ENCODE measurements at places on chromosomes 4 and X. TPM values are rescaled to one million over a fixed set of nuclear protein-coding genes. Genes with fewer than 3 reads are reported as not detected.

POU4F2 gene
- total RNA-seq: not detected

DNA sequence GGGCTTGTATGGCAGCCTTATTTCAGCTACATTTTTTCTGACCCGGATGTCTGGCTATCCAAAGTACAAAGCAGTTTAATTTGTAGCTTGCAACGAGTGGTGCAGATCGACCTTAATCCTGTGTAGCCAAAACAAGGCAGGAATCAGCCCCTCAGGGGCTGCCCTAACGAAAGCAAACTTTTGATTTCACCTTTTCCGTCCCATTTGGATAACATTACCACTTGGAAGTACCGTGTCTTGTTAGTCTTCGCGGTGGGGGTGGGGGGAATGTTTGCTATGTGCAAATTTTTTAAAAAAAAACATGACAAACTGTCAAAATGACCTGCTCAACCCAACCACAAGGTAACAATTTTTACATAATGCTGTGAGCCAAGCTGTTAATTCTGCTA lies 766 bp upstream of the DNAJB14 start:
- H3K4me3 ChIP-seq: peak overlapping the region; percentile 83
- H3K36me3 ChIP-seq: peaks cover 9% of the 10 kb centered on the region
- H3K4me1 ChIP-seq: peaks cover 48% of the 10 kb centered on the region
- peak overlapping the region; percentile 95 for H3K27ac ChIP-seq
- no peak for DNase-seq

GRCh38 chrX:105723966-105724735 lies 98.2 kb upstream of the NRK start:
- H3K4me1 ChIP-seq: no peaks in the 10 kb centered on the region
- no peak overlapping the region for H3K27ac ChIP-seq
- no peak for DNase-seq
- no peaks in the 10 kb centered on the region for H3K36me3 ChIP-seq

DNA sequence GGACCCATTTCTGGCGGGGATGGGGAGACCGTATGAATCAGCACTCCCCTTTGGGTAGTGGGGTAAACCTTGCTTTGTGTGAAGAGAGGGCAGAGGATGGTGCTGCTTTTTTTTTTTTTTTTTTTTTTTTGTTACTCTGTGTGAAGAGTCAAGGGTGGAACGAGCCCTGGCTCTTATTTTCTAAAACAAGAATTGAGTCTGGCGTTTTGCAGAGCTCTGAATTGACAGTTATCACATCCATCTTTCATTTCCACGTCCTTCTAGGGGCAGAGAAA lies 1.2 kb downstream of the SLAIN2 start:
- DNase-seq: no peak
- H3K36me3 ChIP-seq: no peaks in the 10 kb centered on the region
- H3K4me1 ChIP-seq: peaks cover 59% of the 10 kb centered on the region
- H3K27ac ChIP-seq: peak overlapping the region; percentile 99
- no peaks in the 10 kb centered on the region for H3K27me3 ChIP-seq

METTL14 gene
- total RNA-seq: 35.4 TPM

DNA sequence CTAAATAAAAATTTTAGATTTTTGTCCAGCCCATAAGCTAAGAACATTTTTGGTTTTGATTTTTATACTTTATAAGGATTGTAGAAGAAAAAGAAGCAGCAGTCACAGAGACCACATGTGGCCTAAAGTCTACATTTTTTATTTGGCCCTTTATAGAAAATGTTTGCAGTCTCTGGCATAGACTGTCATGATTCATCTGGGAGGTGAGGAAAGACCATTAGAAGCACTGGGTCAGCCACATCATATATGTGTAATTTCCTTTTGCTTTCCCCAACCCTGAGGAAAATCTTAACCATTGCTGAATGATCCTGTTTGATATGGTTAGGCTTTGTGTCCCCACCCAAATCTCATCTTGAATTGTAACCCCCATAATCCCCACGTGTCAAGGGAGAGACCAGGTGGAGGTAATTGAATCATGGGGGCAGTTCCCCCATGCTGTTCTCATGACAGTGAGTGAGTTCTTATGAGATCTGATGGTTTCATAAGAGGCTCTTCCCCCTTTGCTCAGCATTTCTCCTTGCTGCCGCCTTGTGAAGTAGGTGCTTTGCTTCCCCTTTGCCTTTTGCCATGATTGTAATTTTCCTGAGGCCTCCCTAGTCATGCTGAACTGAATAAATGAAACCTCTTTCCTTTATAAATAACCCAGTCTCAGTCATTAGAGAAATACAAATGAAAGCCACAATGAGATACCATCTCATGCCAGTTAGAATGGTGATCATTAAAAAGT lies 12.1 kb upstream of the COPS4 start:
- H3K27ac ChIP-seq: no peak overlapping the region
- no peaks in the 10 kb centered on the region for H3K4me1 ChIP-seq
- no peak for DNase-seq

HTN1 gene
- not detected for total RNA-seq

SUPT20HL2 gene
- not detected for total RNA-seq

TEX11 gene
- 0.19 TPM for total RNA-seq

DNA sequence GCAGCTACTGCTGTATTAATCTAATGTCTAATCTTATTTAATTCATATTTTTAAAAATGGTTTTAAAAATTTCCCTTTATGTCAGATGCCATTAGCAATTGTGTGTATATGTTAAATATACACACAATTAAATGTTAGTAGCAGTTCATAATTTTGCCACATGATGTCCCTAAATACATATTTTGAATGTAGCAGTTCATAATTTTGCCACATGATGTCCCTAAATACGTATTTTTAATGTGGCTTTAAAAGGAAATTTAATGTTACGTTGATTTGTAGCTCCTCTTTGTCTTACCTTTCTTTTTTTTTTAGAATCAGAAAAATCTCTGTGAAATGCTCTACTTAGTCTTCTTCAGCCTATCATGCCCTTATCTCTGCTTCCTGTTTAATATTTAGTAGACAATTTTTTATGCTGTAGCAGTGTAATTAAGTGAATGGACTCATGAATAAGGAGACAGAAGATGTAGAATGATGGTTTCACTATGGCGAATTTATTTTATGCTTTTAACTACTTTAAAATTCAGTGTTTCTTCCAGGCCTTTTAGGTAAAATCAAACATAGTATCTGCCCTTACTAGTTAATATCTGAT lies 26.1 kb downstream of the RBM46 start:
- H3K27me3 ChIP-seq: no peaks in the 10 kb centered on the region
- no peak overlapping the region for H3K27ac ChIP-seq
- DNase-seq: no peak

All from heart right ventricle (tissue), 16 donors.